Smooth muscle cell of trachea (primary cell): ENCODE measurements at places on chromosomes 5 and 9. TPM values are rescaled to one million over a fixed set of nuclear protein-coding genes. Genes with fewer than 3 reads are reported as not detected.

The TRIP13 gene
- total RNA-seq, result 5.6 and 32.1 TPM in 2 replicates

The COL23A1 gene
- under 0.01 and 0.15 TPM in 2 replicates for total RNA-seq

The CD274 gene
- total RNA-seq, result 3.2 and 3.3 TPM in 2 replicates

The PCDHGA4 gene
- 8.9 and 11.1 TPM in 2 replicates for total RNA-seq

The TSLP gene
- 5.7 and 6.5 TPM in 2 replicates for total RNA-seq

The GDF9 gene
- total RNA-seq, result 0.15 and 0.17 TPM in 2 replicates

The TPRN gene
- 7.7 and 11.6 TPM in 2 replicates for total RNA-seq

The BSPRY gene
- total RNA-seq, result not detected in 2 replicates

The CLTB gene
- 82.2 and 93.6 TPM in 2 replicates for total RNA-seq

The S100Z gene
- total RNA-seq, result not detected in 2 replicates

The CATSPER3 gene
- total RNA-seq, result 0.17 TPM in 1 of 2 replicates, not detected in the other

The FBP1 gene
- not detected in 2 replicates for total RNA-seq

The ZDHHC11 gene
- total RNA-seq, result 0.87 and 2.8 TPM in 2 replicates

The FLT4 gene
- under 0.01 and 0.15 TPM in 2 replicates for total RNA-seq

The F2RL1 gene
- 8.6 and 15.9 TPM in 2 replicates for total RNA-seq

The AFAP1L1 gene
- total RNA-seq, result 5.1 TPM in 2 replicates

The NPR3 gene
- total RNA-seq, result 82.2 and 123 TPM in 2 replicates

The IFNA8 gene
- not detected in 2 replicates for total RNA-seq
